CD8-positive, alpha-beta memory T cell (primary cell): ENCODE measurements at places on chromosomes 1 and 21.

DNA sequence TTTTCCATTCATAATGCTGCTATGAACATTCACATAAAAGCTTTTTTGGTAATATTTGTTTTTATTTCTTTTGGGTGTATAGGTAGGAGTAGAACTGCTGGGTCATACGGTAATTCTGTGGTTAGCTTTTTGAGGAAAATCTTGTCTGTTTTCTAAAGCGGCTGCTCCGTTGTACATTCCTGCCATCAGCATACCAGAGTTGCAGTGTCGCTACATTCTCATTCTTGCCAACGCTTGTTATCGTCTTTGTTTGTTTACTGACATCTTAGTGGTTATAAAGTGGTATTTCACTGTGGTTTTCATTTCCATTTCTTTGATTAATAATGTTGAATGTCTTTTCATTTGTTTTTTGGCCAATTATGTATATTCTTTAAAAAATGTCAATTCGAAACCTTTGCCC is 469.8 kb upstream of the ZP4 start:
- DNase-seq: no peak

DNA sequence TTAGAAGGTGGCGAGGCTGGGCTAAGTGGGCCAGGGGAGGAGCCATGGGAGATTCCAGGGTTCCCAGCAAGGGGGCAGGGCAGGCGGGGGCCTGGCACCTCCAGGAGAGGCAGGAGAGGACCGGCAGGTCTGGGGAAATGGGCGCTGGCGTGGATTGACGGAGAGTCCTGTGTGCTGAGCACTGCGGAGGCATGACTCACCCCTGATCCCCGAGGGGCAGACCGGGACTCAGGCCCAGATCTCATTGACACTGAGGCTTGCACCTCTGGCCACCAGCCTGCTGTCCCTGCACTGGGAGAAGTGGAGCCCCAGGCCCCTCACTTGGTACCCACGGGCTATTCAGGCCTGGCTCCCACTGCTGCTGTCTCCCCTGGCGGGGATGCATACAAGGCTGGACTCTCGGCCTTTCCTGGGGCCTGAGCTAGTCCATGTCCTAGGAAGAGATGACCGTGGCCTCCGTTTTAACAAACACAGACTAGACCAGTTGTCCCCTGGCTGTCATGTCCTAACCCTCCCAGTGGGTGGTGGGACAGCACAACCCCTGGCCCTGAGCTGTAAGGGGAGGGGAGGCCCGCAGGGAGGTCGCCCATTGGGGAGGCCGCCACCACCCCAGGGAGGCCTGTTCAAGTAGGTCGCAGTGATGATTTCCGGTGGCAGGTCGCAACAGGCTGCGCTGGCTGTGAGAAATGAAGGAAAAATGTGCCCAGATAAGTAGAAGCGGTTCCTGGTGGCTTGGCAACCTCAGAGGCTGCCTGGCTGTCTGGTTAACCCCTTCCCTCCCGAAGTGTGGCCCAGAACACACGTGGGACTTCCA is 39.7 kb downstream of the RIPK4 start:
- DNase-seq: no peak

DNA sequence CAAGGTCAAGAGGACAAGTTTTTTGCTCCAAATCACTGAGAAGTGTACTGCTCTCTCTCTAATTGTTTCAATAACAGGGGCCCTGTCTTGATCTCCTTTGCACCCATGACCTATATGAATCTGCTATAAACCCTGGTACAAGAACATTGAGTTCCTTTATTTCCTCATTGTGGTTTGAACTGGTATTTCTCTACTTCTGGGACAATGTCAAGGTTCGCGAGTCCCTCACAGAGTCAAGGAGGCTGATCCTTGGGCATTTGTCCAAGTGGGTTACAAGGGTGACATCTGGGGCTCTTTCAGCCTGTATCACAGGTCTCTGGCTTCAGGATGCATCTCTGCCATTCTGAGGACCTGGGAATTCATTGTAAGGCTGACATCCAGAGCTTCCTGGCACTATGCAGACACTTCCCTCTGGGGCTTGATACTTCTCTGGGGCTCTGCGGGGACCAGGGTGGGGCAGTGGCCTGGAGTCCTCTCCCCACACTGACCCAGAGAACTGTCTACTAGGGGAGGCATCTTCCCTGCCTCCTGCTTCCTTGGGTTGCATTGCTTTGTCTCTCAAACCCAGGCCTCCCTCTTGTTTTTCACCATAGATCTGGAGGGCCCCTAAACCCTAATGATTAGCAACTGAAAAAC is 22.5 kb upstream of the ZNF648 start:
- DNase-seq: no peak

- DNase-seq: no peak
Observed at GRCh38 chr1:99786751-99787501, 20.5 kb upstream of the FRRS1 start.
